ENCODE measurements at places on chromosomes 5 and 9. TPM values are rescaled to one million over a fixed set of nuclear protein-coding genes. Genes with fewer than 3 reads are reported as not detected.

GRCh38 chr5:137752905-137753690 lies 1.1 kb downstream of the HNRNPA0 start:
- peaks cover 38% of the 10 kb centered on the region for H3K36me3 ChIP-seq
- peak overlapping the region; percentile 86 for H3K4me3 ChIP-seq
- no peaks in the 10 kb centered on the region for H3K27me3 ChIP-seq
- peak; percentile 50 for DNase-seq

- no peaks in the 10 kb centered on the region for H3K27me3 ChIP-seq
- no peak overlapping the region for H3K4me3 ChIP-seq
- H3K4me1 ChIP-seq: peaks cover 20% of the 10 kb centered on the region
- H3K36me3 ChIP-seq: no peaks in the 10 kb centered on the region
- no peak for DNase-seq
Measured at GRCh38 chr5:142813220-142813619, 43.0 kb downstream of the ARHGAP26 start.

DNA sequence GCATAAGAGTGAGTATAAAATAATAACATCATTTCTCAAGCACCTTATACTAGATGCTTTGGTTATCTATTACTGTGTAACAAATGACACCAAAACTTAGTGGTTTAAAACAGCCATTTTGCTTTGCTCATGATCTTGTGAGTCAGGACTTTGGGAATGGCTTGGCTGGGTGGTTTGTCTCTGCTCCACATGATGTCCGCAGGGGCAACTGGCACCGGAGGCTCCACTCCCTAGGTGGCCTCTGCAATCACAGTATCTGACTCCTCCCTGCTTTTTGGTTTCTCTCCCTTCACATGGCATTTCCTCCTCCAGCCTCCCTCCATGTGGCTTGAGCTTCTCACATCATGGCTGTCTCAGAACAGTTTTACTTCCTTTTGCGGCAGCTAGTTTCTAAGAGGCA lies 259.5 kb downstream of the GAS1 start:
- H3K27me3 ChIP-seq: peaks cover 2% of the 10 kb centered on the region
- no peak for DNase-seq
- H3K36me3 ChIP-seq: no peaks in the 10 kb centered on the region
- H3K4me3 ChIP-seq: no peak overlapping the region
- H3K27ac ChIP-seq: no peak overlapping the region
- H3K4me1 ChIP-seq: no peaks in the 10 kb centered on the region

- H3K36me3 ChIP-seq: no peaks in the 10 kb centered on the region
- no peak overlapping the region for H3K4me3 ChIP-seq
- DNase-seq: no peak
- H3K4me1 ChIP-seq: no peaks in the 10 kb centered on the region
Measured at GRCh38 chr5:104119529-104119928, 556.9 kb upstream of the NUDT12 start.

Gene SLC46A2
- not detected for total RNA-seq

DNA sequence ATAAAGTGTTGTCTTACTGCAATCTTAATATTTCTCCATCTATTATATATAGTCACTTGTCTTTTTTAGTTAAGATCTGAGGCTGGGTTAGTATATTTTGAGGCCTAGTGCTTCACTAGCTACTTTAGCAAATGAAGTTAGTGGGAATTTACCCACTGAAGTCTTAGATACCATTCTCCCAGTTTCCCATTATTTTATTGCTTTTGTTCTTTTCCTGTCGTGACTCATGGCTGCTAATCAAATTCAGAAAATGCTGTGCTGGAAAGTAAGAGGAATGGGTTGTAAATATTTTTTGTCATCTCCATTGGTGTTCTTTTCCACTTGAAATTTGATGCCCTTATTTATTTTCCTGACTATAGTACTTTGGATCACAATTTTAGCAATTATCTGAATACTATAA lies 14.2 kb downstream of the TCERG1 start:
- no peak for DNase-seq
- no peak overlapping the region for H3K27ac ChIP-seq
- H3K4me1 ChIP-seq: peaks cover 23% of the 10 kb centered on the region
- H3K36me3 ChIP-seq: peaks cover 74% of the 10 kb centered on the region
- H3K27me3 ChIP-seq: no peaks in the 10 kb centered on the region

Gene LCN15
- not detected for total RNA-seq

Gene TAF11L7
- total RNA-seq: not detected

Gene PCDHA6
- total RNA-seq: not detected

Gene SLC31A1
- 9.2 TPM for total RNA-seq

DNA sequence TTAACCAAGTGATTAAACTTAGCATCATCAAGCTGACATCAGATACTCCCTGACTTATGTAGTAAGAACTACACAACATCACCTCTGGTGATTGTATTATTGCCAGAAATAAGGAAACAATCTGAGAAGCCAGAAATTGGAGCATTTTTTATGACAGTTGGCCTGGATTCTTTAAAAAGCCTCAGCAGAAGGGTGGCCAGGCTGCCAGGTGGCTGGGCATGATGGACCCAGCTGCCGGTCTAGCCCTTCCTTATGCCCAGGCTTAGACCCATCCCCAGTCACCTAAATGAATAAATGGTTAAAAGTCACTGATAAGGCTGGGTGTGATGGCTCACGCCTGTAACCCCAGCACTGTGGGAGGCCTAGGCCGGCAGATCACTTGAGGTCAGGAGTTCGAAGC lies 12.8 kb downstream of the OR1K1 start:
- H3K4me3 ChIP-seq: no peak overlapping the region
- H3K27ac ChIP-seq: no peak overlapping the region

Gene FBXW2
- total RNA-seq: 90.0 TPM

DNA sequence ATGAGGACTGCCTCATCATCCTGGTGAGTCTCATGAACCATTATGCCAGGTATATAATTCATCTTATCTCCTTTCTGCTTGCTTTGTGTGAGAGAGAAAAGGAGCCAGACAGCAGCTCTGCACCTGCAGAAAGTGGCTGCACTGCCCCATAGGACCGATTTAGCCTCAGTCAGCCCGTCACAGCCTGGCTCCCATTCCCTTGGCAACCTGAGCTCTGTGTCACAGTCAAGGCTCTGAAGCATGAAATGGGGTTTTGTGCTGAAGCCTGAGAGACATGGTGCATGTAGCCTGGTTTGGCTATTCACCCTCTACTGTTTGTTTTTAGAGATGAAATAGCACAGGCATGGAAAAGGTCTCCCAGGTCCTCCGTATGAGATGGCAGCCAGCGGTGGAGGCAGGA lies 198.3 kb downstream of the KCTD16 start:
- H3K27ac ChIP-seq: no peak overlapping the region
- no peak for DNase-seq
- H3K4me3 ChIP-seq: no peak overlapping the region
- no peaks in the 10 kb centered on the region for H3K4me1 ChIP-seq
- H3K36me3 ChIP-seq: no peaks in the 10 kb centered on the region

DNA sequence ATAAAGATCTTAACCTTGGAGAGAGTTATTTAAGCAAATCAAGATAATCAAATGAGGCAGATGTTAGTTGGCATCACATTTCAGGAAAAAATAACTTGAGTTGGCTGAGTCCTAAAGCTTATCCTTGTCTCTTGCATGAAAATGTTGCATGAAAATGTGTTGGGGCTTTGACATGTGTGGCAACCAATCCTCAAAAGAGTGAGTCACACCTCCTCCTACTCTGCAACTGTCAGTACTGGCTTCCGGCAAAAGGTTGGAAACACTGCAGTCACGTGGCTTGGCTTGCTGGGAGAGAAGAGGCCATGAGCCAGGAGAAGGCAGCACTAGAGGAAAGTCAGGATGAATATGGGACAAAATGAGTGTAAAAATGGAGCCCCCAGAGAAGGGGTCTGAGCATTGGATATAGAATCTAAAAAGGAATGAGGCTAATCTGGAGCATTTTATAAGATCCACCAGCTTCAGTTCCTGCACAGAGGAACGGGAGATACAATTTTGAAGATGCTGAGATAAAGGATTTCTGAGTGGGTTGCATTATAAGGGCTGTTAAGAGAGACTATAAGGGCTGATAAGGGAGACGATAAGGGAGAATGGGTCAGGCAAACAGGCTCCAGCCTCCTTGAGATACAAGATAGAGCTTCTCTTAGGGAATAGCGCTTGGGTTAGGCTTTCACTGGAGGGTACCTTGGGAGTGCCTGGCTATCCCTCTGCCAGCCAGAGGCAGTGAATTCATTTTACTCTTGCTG lies 43.1 kb downstream of the SPATA31D1 start:
- no peak overlapping the region for H3K4me3 ChIP-seq
- no peaks in the 10 kb centered on the region for H3K27me3 ChIP-seq
- no peak for DNase-seq
- H3K4me1 ChIP-seq: no peaks in the 10 kb centered on the region
- no peak overlapping the region for H3K27ac ChIP-seq
- no peaks in the 10 kb centered on the region for H3K36me3 ChIP-seq

GRCh38 chr9:125889476-125890419 lies 142.6 kb downstream of the PBX3 start:
- peak; percentile 17 for DNase-seq
- H3K4me3 ChIP-seq: peak overlapping the region; percentile 41
- no peaks in the 10 kb centered on the region for H3K36me3 ChIP-seq
- peaks cover 32% of the 10 kb centered on the region for H3K27me3 ChIP-seq
- peaks cover 9% of the 10 kb centered on the region for H3K4me1 ChIP-seq

Gene PGM5
- not detected for total RNA-seq

Gene MEIKIN
- total RNA-seq: 1.1 TPM

Gene SPINK7
- not detected for total RNA-seq

DNA sequence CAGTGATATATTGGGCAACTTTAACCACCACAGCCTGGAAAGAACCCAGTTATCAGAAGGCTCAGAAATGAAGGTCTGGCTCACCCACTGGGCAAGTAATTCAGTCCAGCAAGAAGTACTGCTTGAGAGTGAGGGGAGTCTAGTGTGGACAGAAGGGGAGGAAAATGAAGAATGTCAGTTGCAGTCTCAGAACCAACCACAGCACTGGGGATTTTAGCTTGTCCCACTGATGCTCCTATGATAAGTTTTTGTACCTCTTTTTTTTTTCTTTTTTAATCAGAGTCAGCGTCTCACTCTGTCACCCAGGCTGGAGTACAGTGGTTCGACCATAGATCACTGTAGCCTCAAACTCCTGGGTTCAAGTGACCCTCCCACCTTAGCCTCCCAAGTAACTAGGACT lies 9.4 kb upstream of the CD72 start:
- H3K27me3 ChIP-seq: peaks cover 4% of the 10 kb centered on the region
- H3K4me1 ChIP-seq: no peaks in the 10 kb centered on the region
- H3K4me3 ChIP-seq: no peak overlapping the region
- DNase-seq: no peak
- H3K27ac ChIP-seq: no peak overlapping the region

Gene AIF1L
- 0.50 TPM for total RNA-seq

DNA sequence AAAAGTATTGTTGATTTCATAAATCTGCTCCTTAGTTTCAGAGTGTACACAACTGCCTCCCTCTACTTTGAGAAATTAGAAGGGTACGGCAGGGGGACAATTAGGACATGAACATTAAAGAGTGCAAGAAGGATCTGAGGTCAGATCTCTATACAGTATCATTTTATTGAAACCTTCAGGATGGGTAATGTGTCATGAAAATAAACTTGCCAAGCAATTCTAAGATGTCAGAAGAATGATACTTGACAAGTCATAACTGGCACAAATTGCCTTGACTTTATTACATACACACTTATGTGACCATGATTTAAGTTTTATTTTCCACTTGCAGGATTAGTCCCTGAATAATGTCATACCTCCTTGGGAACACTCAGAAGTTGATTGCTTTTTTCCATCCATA lies 92.8 kb downstream of the PLPP1 start:
- no peak for DNase-seq
- H3K27ac ChIP-seq: no peak overlapping the region
- no peaks in the 10 kb centered on the region for H3K27me3 ChIP-seq
- peaks cover 25% of the 10 kb centered on the region for H3K4me1 ChIP-seq

- H3K27ac ChIP-seq: no peak overlapping the region
- H3K4me3 ChIP-seq: no peak overlapping the region
- no peak for DNase-seq
- peaks cover 23% of the 10 kb centered on the region for H3K4me1 ChIP-seq
Measured at GRCh38 chr5:134917070-134917815, 12.3 kb downstream of the PCBD2 start.

Gene SCGB3A2
- total RNA-seq: not detected

DNA sequence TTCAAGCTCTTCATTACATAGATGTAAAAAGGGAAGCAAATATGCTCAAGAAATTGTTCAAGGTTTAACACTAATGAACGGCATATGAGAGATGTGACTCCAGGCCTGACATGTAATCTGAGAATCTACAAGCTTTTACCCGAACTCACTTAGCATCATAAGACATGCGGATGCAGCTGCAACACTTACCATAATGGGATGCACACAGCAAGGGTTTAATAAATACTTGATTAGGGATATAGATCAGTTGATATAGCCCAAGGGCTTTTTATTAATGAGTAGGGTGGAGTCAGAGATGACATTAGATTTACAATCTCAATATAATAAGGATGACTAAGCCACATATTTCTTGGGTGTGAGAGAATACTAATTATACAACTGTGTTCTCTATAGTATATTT lies 2215.5 kb downstream of the MAT2B start:
- H3K27ac ChIP-seq: no peak overlapping the region
- no peak overlapping the region for H3K4me3 ChIP-seq
- DNase-seq: no peak
- no peaks in the 10 kb centered on the region for H3K4me1 ChIP-seq
- no peaks in the 10 kb centered on the region for H3K27me3 ChIP-seq

- H3K4me1 ChIP-seq: no peaks in the 10 kb centered on the region
- H3K27me3 ChIP-seq: no peaks in the 10 kb centered on the region
- no peaks in the 10 kb centered on the region for H3K36me3 ChIP-seq
- no peak for DNase-seq
Measured at GRCh38 chr9:108746001-108746400, 109.8 kb downstream of the ACTL7B start.

GRCh38 chr5:37836235-37836591 lies 3.6 kb downstream of the GDNF start:
- H3K27ac ChIP-seq: no peak overlapping the region
- H3K36me3 ChIP-seq: peaks cover 8% of the 10 kb centered on the region
- DNase-seq: no peak
- peaks cover 83% of the 10 kb centered on the region for H3K27me3 ChIP-seq
- peaks cover 37% of the 10 kb centered on the region for H3K4me1 ChIP-seq

- no peaks in the 10 kb centered on the region for H3K27me3 ChIP-seq
- peaks cover 61% of the 10 kb centered on the region for H3K36me3 ChIP-seq
- no peak for DNase-seq
- peak overlapping the region; percentile 99 for H3K27ac ChIP-seq
- H3K4me3 ChIP-seq: peak overlapping the region; percentile 97
Measured at GRCh38 chr5:100899675-100900074, 3.4 kb downstream of the ST8SIA4 start.
